Thyroid gland (tissue), 4 donors: ENCODE measurements at places on chromosomes 1 and 21. TPM values are rescaled to one million over a fixed set of nuclear protein-coding genes. Genes with fewer than 3 reads are reported as not detected.

DNA sequence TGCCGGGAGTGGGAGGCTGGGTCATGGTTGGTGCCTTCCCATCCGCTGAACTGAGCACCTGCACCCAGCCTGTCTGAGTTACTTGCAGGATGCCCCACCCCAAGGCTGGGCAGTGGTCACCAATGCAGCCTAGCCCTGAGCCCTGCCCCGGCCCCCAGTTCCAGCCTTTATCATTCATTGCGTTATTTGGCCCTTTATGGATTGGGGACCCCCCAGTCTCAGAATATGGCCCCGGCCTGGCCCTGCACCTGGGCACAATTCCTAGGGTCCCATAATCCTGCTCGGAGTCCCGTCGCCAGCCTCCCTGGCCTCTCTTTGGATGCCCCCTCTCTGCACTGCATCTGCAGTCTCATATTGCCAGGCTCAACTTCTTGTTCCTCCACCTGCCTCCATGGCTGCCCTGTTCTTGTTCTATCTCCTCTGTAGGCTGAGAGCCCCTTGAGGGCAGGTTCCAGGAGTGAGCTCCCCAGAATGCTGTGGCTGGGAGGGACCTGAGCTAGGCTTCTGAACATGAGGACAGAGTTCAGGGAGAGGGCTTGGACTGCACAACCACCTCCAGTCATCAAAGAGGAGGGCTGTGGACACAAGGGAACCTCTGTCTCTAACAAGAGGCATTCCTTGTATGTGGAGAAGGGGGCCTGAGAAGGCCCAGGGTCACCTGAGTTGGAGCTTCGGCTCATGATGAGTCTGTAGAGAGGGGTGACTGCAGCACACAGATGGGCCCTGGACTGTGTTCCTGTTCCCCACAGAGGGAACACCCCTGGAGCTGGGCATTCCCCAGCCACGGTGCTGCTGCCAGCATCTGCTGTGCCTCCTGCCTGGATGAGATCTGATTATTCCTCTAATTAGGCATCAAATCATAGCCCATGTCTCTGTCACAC lies 1.1 kb upstream of the KNCN start:
- H3K4me3 ChIP-seq: no peak overlapping the region
- H3K27ac ChIP-seq: no peak overlapping the region
- DNase-seq: no peak

DNA sequence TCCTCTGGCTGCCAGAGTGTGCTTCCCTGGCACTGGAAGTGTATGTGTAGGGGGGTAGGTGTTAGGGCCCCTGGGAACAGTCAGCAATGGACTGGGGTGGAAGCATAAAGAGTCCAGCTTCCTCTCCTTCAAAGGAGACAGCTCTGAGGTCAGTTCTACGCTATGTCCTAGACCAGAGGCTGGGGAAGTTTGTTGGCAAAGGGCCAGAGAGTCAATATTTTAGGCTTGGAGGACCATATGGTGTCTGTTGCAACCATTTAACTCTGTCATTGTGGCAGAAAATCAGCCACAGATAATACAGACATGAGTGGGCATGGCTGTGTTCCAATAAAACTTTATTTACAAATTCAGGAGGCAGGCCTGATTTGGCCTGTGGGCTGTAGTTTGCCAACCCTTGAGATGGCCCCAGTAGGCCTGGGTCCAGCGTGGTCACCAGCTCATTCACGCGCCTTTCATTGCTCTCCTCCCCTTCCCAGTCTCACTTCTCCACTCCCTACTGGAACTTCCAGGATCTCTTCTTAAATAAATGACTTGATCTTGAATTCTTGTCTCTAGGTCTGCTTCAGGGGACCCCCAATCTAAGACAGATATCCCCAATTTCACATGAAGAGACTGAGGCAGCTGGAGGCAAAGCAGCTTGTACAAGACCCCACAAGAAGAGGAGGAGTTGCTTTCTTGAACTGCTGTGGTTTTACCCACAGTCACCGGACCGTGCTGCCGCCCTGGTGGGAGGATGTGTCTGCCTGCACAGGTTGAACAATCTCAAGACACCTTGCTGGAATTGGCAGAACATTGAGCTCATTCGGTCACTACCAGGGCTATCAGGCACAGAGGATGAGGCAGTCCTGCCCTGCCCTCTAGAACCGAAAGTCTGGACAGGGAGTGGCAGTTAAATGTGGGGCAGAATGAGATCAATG lies 162.4 kb upstream of the POU3F1 start:
- no peaks in the 10 kb centered on the region for H3K36me3 ChIP-seq
- H3K4me1 ChIP-seq: no peaks in the 10 kb centered on the region

GRCh38 chr1:30385246-30385995 lies 338.0 kb downstream of the MATN1 start:
- no peak overlapping the region for H3K27ac ChIP-seq
- H3K27me3 ChIP-seq: no peaks in the 10 kb centered on the region
- no peak for DNase-seq

DNA sequence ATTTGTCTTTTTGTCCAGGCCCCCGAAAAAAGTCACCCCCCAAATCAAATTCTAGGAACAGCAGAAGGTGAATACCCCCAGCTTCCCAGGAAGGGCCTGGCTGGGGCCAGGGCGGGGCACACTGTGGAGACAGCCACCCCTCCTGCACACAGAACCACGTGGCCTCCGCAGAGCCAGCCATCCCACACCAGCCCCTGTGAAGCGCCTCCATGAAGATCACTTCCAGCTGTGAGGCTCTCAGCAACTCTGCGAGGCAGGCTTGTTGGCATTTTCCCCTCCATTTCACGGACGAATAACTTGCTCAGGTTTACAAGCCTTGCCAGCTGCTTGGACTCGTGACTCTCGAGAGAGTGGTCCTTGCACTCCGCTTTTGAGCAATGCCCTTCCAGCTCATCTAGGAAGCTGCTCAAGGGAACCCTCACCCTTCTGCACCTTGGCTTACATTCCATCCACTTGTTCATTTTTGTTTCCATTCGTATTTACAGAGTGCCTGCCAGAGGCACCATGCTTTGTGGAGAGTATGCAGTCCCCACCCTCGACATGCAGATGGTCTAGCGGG lies 48.2 kb downstream of the SYT6 start:
- DNase-seq: peak; percentile 49
- H3K27ac ChIP-seq: no peak overlapping the region
- H3K27me3 ChIP-seq: no peaks in the 10 kb centered on the region
- no peak overlapping the region for H3K4me3 ChIP-seq
- H3K4me1 ChIP-seq: peaks cover 5% of the 10 kb centered on the region

GRCh38 chr1:12114916-12115315 lies 51.8 kb downstream of the TNFRSF8 start:
- no peak overlapping the region for H3K27ac ChIP-seq
- no peaks in the 10 kb centered on the region for H3K27me3 ChIP-seq
- DNase-seq: no peak
- H3K4me3 ChIP-seq: no peak overlapping the region
- no peaks in the 10 kb centered on the region for H3K36me3 ChIP-seq

- no peak for DNase-seq
- no peaks in the 10 kb centered on the region for H3K27me3 ChIP-seq
- H3K27ac ChIP-seq: no peak overlapping the region
- no peak overlapping the region for H3K4me3 ChIP-seq
Measured at GRCh38 chr1:222285526-222285925, 262.4 kb downstream of the HHIPL2 start.

GRCh38 chr1:67570486-67571143 lies 114.4 kb upstream of the GADD45A start:
- peaks cover 2% of the 10 kb centered on the region for H3K4me1 ChIP-seq
- H3K4me3 ChIP-seq: no peak overlapping the region
- DNase-seq: no peak
- no peaks in the 10 kb centered on the region for H3K27me3 ChIP-seq

DNA sequence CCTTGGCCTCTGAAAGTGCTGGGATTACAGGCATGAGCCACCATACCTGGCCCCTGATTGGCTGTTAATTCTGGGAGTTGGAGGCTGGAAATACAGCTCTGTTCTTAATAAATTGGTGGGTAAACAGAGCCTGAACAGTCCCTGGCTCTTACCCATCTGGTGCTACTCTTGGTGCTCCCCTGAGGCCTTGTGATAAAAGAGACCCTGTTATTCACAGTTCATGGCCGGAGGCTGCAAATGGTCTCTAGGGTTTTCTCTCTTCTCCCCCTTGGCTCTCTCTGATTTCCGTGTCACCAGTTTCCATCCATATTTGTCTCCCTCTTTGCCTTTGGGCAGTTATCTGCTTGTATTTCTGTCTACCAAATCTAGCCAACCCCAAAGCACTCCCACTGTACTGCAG lies 17.2 kb downstream of the NFASC start:
- no peak for DNase-seq
- H3K27ac ChIP-seq: peak overlapping the region; percentile 36

DNA sequence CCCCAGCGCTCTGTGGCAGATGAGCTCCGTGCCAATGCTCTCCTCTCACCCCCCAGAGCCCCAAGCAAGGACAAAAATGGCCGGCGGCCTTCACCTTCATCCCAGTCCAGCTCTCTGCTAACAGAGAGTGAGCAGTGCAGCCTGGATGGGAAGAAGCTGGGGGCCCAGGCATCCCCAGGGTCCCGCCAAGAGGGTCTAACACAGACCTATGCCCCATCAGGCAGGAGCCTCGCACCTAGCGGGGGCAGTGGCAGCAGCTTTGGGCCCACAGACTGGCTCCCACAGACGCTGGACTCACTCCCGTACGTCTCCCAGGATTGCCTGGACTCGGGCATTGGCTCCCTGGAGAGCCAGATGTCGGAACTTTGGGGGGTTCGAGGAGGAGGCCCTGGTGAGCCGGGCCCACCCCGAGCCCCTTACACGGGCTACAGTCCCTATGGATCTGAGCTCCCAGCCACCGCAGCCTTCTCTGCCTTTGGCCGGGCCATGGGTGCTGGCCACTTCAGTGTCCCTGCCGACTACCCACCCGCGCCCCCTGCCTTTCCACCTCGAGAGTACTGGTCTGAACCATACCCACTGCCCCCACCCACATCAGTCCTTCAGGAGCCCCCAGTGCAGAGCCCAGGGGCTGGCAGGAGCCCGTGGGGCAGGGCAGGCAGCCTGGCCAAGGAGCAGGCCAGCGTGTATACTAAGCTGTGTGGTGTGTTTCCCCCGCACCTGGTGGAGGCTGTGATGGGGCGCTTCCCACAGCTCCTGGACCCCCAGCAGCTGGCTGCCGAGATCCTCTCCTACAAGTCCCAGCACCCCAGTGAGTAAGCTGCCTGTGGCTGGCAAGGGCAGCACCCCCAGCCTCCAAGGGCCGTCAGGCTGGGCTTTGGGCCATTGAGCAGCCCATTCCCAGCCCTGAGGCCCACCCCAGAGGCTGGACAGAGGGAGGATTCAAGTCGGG lies 8.7 kb downstream of the ZC3H12A start:
- no peaks in the 10 kb centered on the region for H3K27me3 ChIP-seq
- H3K4me1 ChIP-seq: peaks cover 24% of the 10 kb centered on the region
- no peak overlapping the region for H3K4me3 ChIP-seq
- H3K27ac ChIP-seq: no peak overlapping the region
- H3K36me3 ChIP-seq: peaks cover 42% of the 10 kb centered on the region
- no peak for DNase-seq

- no peak overlapping the region for H3K4me3 ChIP-seq
- H3K36me3 ChIP-seq: no peaks in the 10 kb centered on the region
- H3K4me1 ChIP-seq: peaks cover 7% of the 10 kb centered on the region
- H3K27ac ChIP-seq: no peak overlapping the region
- DNase-seq: no peak
- no peaks in the 10 kb centered on the region for H3K27me3 ChIP-seq
Measured at GRCh38 chr1:171873664-171874063, 32.4 kb downstream of the DNM3 start.

DNA sequence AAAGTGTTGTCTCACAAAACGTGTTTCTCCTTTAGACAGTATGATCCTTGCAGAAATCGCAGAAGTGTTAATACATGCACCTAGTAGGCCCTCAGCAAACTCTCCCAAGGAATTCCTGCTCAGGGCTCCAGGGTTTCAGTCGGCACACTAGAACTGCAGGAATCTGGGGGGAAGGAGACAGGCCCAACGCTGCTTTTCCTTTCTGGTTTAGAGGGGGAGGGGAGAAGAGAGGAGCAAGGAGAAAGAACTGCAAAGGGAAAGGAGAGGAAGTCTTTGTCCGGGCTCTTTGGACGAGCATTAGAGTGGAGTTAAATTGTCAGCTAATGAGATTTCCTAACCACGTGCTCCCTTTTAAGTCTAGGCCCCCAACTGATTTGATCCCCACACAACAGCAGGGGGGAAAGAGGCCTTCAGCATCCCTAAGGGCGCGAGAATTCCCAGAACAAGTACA lies 103.7 kb upstream of the SOD1 start:
- H3K27ac ChIP-seq: no peak overlapping the region
- no peak overlapping the region for H3K4me3 ChIP-seq
- H3K27me3 ChIP-seq: peaks cover 7% of the 10 kb centered on the region
- H3K36me3 ChIP-seq: no peaks in the 10 kb centered on the region

- H3K36me3 ChIP-seq: no peaks in the 10 kb centered on the region
- no peak overlapping the region for H3K27ac ChIP-seq
- H3K27me3 ChIP-seq: peaks cover 41% of the 10 kb centered on the region
- H3K4me1 ChIP-seq: peaks cover 13% of the 10 kb centered on the region
- DNase-seq: no peak
Measured at GRCh38 chr1:90731382-90732050, 14.4 kb upstream of the BARHL2 start.

GRCh38 chr1:29832936-29833335 lies 596.6 kb downstream of the PTPRU start:
- H3K27me3 ChIP-seq: no peaks in the 10 kb centered on the region
- no peaks in the 10 kb centered on the region for H3K36me3 ChIP-seq
- DNase-seq: no peak
- no peaks in the 10 kb centered on the region for H3K4me1 ChIP-seq

DNA sequence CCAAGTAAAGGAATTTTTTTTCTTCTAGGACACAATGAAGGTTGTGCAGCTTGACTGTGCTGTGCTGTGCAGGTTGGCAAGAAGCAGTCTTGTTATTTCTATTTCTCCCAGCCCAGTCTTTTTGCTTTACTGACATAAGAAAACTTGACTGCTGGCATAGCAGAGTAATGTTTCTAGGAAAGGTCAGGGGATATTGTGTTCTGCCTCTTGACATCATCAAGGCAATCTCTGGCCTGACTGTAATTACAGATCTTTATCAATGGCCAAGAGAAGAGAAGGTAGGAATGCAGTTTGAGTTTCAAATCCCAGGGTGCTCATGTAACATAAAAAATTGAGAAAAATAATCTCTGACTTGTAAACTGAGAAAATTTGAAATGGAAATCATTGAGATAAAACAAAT lies 226.3 kb upstream of the ADGRL4 start:
- H3K27ac ChIP-seq: no peak overlapping the region
- H3K27me3 ChIP-seq: no peaks in the 10 kb centered on the region
- H3K4me1 ChIP-seq: no peaks in the 10 kb centered on the region
- H3K36me3 ChIP-seq: no peaks in the 10 kb centered on the region
- DNase-seq: no peak

The MFSD2A gene
- total RNA-seq: 9.1 TPM

The CPLANE2 gene
- 4.3 TPM for total RNA-seq

The AIRE gene
- total RNA-seq: not detected

The CFHR2 gene
- total RNA-seq: not detected

The DISP1 gene
- total RNA-seq: 13.9 TPM

The CYP4Z1 gene
- 1.7 TPM for total RNA-seq

The ROR1 gene
- 1.8 TPM for total RNA-seq

The HMCN1 gene
- total RNA-seq: 6.7 TPM

The FGGY gene
- 30.4 TPM for total RNA-seq
